ENCODE measurements at places on chromosomes 6 and 20. TPM values are rescaled to one million over a fixed set of nuclear protein-coding genes. Genes with fewer than 3 reads are reported as not detected.

DNA sequence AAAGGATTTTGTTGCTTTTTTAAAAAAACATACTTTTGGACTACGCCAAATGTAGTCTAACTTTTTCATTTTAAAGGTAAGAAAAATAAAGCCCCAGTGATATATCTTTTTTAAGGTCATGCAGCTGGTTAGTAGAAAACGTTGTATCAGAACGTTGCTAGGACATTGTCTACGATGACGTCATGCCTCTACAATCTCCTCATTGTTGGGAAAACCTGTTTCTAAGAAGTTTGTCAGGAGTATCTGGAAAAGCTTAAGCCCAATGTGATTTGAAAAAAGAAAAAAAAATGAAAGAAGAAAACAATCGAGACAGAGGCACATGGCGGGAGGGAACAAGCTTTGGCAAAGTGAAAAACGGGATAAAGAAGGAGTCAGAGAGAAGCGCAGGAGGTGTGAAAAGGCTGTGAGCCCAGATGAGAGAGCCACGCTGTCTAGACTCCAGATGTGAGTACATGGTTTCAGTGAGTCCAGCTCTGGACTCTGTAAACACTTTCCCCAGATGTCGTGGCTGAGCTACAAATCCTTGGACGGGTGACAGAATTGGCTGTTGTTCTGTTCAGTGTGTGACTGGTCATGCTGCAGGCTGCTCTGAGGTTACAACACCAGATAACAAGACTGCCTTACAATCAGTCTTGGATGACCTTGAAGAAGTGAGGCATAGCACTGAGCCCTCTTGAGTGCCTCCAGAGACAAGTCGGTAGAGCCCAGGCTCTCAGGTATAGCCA is 656.7 kb upstream of the ID4 start:
- DNase-seq = no peak

- peak; percentile 73 for DNase-seq
Measured at GRCh38 chr6:7640607-7641577, 50.9 kb downstream of the SNRNP48 start.

- no peak for DNase-seq
Measured at GRCh38 chr6:165605901-165606739, 56.9 kb downstream of the PDE10A start.

GRCh38 chr20:43988867-43989266 is 74.2 kb downstream of the TOX2 start:
- peak; percentile 87 for DNase-seq

- DNase-seq = no peak
Measured at GRCh38 chr20:20253744-20254330, 114.1 kb upstream of the INSM1 start.

DNA sequence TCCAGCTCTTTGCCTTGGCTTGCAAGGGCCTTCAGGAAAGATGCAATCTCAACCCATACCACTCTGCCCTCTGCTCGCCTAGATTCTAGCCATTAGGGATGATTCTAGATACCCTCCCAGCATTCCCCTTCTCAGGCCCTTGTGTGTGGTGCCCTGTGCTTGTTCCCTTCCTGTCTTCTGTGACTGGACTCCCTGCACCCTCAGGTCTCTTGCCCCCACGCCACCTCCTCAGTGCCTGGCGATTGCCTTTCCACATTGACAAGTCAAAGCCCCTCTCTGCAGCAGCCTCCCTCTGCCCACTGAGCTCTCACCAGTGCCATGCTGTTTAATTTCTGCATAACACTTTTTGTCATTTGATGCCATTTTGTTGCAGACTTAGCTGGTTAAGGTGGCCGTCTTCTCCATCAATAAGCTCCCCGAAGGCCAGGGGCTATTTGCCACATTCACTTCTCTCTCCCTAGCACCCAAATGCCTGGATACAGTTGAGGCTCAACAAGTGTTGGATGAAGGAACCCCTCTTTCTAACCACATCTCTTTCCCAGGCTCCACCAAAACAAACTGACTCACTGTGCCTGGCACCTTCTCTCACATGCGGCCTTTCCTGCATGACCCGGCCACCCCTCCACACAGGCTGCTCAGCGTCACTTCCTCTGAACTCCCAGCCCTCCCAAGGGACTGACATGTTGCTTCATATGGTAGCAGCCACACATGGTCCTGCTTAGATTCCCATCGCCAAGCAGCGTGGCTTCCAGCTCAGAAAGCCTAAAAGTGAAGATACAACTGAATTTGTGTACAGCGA is 4.6 kb upstream of the TXNDC5 start:
- DNase-seq = peak; percentile 64

- peak; percentile 67 for DNase-seq
Measured at GRCh38 chr20:45011108-45011526, 44.8 kb downstream of the STK4 start.

DNA sequence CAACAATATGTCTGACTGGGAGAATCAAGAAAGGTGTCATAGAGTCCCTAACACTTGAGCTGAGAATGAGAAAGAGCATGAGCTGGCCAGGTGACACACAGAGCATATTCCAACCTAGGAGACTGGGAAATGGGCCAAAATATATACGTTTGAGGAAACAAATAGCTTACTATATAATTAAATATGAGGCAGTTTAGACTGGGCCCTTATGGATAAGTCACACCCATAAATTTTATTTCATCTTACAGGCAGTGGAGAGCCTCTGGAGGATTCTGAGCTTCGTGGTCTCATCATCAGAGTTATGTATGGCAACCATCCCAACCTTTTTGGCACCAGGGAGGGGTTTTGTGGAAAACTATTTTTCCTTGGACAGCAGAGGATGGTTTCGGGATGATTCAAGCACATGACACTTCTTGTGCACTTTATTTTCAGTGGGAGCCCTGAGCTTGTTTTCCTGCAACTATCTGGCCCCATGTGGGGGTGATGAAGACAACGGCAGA is 12.9 kb upstream of the NQO2 start:
- peak; percentile 76 for DNase-seq

Gene LHFPL5
- total RNA-seq = not detected

Gene TNXB
- 0.20 TPM for total RNA-seq

Gene TRMT6
- total RNA-seq = 20.9 TPM

Gene MROH8
- total RNA-seq = 0.10 TPM
